ENCODE measurements at places on chromosomes 4 and X.

- DNase-seq, result no peak
Measured at GRCh38 chr4:36209941-36210649, 34.2 kb downstream of the ARAP2 start.

GRCh38 chrX:7347465-7347864 is 199.5 kb upstream of the PUDP start:
- no peak for DNase-seq

GRCh38 chrX:40303256-40304077 is 205.7 kb upstream of the BCOR start:
- DNase-seq, result no peak

DNA sequence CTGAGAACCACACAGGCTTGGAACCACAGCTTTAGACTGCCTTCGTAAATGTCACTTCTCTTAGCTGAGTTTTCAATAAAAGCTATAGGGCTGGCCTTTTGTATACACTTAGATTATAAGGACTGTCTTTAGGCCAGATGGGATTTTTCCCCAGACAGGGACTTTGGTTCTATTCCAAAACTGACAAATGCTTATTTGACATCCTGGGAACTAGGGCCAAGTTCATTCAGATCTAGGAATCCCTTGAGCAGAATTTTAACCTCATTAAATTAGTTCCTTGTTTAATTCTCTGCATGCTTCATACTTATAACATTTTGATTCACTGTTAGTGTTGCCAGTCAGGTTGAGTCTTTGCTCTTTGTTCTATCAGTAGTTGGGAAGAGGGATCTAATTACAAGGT is 23.1 kb downstream of the ZRSR2 start:
- no peak for DNase-seq

DNA sequence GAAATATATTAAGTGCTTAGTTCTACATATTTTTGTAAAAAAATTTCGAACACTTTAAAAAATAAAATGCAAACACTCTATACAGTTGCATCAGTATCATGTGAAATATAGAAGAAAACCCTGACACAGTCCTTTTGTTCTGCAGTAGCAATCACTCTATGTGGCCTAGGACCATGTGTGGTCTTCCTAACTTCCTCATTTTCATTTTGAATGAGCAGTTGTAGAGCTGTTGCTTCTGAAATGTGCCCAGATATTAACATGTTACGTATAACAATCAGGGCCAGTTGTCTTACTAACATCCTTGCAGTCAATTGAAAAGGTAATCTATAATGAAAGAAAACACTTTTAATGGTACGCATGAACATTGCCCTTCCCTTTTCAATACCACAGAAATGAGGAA is 107.9 kb downstream of the ZNF827 start:
- no peak for DNase-seq

DNA sequence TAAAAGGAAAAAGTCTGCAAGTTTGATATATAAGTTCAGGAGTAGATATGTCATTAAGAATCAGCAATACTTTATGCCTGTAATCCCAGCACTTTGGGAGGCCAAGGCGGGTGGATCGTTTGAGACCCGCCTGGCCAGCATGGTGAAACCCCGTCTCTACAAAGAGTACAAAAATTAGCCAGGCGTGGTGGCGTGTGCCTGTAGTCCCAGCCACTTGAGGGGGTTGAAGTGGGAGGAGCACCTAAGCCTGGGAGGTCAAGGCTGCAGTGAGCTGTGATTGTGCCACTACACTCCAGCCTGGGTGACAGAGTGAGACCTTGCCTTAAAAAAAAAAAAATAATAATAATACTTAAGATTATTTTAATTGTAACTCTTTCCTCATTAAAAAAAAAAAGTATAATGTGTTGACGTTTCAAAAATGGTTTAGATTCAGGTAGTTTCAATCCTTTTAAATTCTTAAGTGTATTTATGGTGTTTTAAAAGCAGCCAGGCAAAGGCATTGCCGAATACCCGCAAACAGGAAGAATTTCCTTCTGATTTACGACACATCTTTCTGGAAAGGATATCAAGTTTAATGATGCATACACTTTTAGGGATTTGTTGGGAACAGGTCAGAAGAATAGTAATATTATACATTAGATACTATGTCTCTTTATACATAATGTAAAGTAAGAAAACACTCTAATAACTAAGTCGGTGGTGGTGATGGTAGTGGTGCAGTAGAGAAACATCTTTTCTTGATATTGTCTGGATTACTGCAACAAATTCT is 80.9 kb downstream of the KDM6A start:
- DNase-seq, result no peak

DNA sequence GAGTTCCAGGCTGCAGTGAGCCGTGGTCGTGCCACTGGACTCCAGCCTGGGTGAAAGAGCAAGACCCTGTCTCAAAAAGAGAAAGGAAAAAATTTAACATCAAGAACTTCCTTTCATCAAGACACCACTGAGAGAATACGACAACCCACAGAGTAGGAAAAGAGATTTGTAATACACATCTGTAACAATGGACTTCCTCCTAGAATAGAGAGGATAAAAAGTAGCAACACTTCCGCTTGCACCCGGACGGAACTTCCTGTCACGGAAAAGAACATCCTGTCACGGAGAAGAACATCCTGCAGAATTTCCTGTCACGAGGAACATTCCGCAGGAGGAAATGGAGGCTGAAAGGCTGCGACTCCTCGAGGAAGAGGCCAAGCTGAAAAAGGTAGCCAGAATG is at the start of gene DCAF4L1:
Gene DCAF4L1, plus strand, starts transcription at position 301 of the 400 bp plus-strand sequence. Its CDS starts 37 bp downstream, at position 338.
- DNase-seq, result no peak

DNA sequence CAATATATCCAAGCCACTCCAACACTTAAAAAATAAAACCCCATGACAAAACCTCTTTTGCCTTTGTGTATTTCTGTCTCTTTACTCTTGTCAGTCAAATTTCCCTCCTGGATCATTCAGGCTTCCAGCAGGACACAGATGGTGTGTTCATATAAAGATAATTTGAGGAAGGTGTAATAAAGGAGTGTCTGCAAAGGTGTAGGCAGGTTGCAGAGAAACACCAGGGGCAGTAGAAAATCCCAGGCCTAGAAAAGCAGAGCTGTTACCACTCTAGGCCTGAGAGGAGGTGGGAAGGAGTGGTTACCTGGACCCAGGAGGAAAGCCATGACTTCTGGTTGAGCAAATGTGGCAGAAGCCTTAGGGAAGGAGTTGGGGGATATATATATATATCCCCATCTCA is 28.8 kb downstream of the CHRNA9 start:
- no peak for DNase-seq

DNA sequence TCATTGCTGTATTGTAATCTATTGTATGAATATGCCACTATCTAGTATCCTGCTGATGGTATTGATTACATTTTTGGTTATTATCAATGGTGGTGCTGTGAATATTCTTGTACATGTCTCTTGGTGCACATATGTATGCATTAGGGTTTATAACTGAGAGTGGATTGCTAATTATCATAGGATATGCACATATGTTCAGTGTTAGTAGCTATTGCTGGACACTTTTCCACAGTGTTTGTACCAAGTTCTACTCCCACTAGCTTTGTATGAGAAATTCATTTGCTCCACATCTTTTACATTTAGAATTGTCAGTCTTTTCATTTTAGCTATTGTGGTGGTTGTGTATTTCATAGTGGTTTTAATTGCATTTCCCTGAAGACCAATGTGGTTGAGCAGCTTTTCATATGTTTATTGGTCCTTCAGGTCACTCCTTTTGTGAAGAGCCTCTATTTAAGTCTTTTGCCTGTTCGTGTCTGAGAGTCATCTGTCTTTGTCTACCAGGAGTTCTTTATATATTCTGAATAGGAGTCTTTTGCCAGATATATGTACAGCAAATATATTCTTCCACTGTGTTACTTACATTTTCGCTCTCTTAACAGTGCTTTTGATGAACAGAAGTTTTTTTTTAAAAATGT is 87.1 kb downstream of the TBC1D19 start:
- no peak for DNase-seq

DNA sequence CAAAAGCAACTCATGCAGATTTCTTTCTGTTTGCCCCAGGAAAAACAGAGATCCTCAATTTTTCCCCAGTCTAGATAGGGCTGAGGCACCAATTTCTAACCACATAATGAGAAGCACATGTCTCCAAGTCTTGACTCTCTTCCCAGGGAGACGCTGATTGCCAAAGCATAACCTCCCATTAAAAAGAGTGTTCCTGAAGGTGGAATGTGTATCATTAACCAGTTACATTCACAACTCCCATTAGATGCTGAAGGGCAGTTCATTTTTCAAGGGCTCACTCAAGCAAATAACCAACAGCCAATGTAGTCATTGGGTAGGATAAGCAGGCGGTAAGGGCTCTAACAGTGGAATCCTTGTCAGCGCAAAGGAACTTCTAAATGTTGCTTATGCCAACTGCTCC is 27.5 kb downstream of the TMEM47 start:
- no peak for DNase-seq

DNA sequence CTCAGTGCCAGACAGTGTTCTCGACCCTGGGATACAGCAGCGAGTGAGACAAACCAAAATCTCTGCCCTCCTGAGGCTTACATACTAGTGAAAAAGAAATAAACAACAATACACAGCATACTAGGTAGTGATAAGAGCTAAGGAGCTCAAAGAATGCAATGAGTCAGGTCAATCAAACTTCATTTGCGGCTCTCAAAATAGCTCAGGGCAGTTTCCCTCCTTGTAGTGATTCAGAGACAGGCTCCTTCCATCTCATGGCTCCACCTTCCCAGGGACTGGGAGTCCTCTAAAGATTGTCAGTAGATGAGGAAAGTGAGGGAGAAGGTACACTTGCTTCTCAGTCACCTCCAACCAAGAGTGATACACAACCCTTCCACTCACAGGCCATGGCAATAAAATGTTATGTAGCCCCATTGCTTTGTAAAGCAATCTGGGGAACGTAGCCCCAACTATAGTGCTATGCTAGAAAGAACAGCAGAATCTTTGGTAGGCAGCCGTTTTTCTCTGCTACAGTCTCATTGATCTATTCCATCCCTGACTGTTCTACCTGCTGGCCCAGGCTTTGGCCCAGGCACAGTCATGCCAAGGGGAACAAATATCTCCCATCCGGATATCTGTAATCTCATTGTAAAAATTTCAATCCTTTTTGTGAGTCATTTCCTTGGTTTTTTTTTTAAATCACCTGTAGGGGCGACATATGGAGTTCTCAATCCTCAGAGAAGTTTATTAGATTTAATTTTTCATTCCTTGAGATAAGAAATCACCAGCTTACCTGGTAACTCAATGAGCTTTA is 183.1 kb upstream of the S100G start:
- DNase-seq, result no peak

- DNase-seq, result no peak
Measured at GRCh38 chr4:129189630-129190029, 93.7 kb downstream of the C4orf33 start.

- DNase-seq, result no peak
Measured at GRCh38 chr4:59553063-59553720, 1646.9 kb upstream of the ADGRL3 start.

- DNase-seq, result no peak
Measured at GRCh38 chr4:128353791-128354190, 66.2 kb upstream of the PGRMC2 start.

- no peak for DNase-seq
Measured at GRCh38 chr4:98505992-98506391, 152.4 kb downstream of the TSPAN5 start.

DNA sequence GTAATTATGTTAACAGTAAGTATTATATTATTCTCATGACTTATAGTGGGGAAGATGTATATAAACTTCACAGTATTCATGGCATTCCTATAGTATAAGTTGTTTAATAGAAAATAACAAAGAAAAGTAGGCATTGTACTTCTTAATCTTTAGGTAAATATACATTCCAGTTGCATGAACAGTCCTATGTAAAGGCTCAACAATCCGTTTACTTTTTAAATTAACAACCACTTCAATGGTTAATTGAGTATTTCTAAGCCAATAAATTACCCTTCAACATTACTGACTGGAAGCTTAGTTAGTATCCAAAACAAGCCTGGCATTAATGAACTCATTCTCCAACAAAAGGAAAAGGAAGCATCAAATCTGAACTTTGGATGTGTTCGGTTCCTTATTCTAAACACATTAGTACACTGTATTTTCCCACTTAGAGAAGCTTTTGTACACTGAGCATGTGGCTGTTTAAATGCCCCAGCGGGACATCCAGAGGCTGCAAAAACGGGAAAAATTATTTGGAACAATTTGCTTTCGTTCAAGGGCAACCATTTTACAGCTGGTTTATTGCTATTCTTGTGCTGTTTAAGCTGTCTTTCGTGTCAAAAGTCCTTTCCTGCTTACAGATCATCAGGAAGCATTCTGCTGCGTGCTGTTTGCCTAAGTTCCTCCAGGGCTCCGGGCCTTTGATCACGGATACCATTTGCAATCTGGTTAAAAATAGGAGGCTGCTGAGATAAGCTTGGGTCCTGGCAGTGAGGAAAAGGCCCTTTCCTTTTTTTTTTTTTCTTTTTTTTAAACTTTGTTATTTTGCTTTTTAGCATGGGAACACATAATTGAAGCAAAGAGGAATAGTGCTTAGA is 460.3 kb downstream of the SPRY1 start:
- DNase-seq, result peak; percentile 63

DNA sequence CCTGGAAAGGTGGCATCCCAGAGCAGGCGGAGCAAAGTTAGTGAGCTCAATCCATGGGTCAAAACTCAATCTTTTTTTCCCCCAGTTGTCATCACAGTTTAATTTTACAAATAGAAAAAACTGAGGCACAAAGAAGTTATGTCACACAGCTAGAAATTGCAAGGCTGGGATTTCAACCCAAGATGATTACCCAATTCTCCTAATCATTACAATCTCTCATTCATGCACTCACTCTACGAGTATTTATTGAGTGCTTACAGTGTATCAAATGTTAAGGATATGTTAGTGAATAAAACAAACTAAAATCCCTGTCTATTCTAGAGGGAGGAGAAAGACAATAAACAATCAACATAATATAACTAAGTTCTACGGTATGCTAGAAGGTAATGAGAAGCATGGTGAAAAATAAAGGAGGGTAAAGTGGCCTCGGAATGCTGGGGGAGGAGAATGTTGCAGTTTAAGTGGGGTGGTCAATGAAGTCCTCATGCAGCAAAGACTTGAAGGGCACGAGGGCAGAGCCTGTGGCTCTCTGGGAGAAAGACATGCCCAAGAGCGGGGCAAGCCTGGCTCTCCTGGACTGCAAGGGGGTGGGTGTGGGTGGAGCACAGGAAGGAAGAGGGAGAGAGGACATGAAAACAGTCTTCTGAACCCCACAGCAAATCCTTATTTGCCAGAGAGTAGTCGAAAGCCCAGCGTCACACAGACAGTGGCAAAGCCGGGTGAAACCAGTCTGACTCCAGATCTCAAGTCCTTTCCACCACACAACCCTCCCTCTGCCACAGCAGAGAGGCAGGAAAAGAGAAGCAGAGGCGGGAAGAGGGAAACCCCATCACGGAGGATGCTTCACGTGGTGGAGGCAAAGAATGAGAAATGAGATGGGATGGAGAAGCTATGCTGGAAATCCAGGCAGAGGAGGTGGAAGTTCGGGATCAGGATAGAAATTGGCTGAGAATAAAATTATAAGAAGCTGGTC is 48.3 kb downstream of the RAB33B start:
- no peak for DNase-seq

DNA sequence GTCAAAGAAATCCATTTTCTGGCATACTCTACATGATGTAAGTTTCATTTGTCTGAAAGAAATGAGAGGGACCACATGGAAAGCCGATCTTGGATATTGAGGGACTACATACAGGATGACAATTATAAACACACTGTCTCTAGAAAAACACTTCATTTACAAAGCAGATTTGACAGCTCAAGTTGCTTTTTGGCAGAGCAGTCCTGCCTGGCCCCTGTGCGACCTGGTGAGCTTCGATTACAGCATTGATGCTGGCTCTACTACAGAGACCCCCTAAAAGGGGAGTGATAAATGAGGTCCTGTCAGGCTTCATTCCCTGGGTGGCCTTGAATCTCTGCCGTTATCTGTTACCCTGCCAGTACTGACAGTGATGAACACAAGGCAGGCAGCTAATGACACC is 215.2 kb upstream of the NOCT start:
- no peak for DNase-seq

GRCh38 chrX:39689376-39690104 is 408.2 kb downstream of the BCOR start:
- DNase-seq, result peak; percentile 39

Data from mucosa of descending colon (tissue), 3 donors.